ENCODE measurements at places on chromosomes 5 and 9.

DNA sequence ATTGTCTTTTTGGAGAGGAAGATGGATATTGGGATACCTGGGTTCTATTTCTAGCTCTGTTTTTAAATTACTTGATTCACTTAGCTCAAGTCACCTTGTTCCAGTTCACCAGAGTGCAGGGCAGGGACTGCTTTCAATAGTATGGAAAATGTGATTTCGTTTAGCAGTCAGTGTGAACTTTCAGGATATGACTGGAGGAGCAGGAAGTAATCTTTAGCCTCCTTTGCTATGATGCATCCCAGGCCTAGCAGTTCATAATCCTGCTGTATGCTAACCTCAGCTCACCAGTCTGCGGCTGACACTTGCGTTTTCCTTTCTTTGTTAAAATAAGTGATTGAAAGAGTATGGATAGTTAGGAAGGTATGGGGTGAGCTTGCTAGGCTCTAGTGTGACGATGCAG, 169.7 kb downstream of the ARHGAP26 start:
- no peak for DNase-seq

DNA sequence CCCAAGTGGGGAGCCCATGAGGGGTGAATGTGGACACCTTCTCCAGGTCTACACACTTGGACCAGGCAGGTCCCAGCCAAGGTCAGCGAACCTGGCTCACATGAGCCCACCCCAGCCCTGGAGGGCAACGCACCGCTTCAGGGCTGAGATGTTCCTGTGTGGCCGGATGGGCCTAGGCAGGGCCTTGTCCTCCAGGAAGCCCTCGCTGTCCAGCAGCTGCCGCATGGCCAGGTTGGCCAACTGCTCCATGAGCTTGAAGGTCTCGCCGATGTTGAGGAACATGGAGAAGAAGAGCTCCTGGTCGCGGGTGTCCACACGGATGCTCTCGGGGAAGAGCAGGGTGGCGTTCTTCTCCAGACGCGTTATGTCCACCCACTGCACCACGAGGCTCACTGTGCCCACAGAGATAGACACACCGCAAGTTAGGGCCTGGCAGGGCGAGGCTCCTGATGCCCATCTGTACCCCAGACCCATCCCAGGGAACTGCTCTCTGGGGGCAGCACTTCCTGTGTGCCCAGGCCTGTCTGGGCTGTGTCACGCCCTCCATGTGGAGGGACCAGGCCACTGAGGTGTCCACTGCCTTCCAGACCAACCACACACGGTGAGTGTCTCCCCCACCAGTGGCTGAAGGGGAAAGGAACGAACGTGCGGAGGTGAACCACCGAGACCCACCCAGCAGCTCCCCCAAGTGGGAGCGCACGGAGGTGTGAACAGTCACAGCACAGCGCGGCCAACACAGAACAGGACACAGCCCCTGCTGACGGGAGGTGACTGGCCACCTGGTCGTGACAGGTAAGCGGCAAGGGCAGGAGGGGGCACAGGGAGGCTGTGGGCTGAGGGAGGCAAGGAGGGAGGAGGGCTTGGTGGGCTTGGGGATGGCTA, 14.4 kb downstream of the TBC1D9B start:
- DNase-seq, result no peak

GRCh38 chr9:18472435-18472834, 1.5 kb upstream of the ADAMTSL1 start:
- no peak for DNase-seq

GRCh38 chr5:124025306-124025845, 513.4 kb downstream of the CSNK1G3 start:
- DNase-seq, result no peak

DNA sequence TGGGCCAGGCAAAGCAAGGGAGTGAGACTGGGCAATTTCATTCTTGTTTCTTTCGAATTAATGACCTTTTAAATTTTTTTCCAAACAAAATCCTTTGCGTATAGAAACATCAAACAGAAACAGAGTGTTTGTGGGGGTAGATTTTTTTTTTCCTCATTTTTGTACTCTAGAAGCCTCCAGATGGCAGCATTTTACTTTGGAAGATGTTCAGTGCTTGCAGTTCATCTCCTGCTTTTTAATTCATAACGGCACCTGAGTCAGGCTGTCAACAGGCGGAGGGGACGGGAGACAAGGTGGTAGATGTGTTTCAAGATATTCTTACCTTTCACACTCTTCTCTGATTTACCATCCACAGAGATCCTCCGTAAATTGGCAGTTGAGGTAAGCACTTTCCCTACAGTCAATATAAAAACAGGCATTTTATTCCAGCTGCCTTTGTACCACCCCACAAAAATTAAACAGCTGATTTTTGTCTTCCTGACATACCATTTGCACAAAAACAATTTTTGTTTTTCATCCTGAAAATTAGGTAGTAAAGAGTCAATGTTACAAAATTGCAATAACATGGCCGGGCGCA, 99.5 kb upstream of the FBXL17 start:
- peak; percentile 43 for DNase-seq

- no peak for DNase-seq
Observed at GRCh38 chr5:40955313-40955712, 46.0 kb downstream of the C7 start.

GRCh38 chr5:149282966-149283332, 11.3 kb downstream of the AFAP1L1 start:
- DNase-seq, result no peak

- no peak for DNase-seq
Observed at GRCh38 chr9:120635011-120635410, 55.0 kb upstream of the CDK5RAP2 start.

- DNase-seq, result no peak
Observed at GRCh38 chr5:62326702-62327101, 20.7 kb downstream of the KIF2A start.

GRCh38 chr5:65334077-65334476, 147.6 kb downstream of the ADAMTS6 start:
- peak; percentile 40 for DNase-seq

DNA sequence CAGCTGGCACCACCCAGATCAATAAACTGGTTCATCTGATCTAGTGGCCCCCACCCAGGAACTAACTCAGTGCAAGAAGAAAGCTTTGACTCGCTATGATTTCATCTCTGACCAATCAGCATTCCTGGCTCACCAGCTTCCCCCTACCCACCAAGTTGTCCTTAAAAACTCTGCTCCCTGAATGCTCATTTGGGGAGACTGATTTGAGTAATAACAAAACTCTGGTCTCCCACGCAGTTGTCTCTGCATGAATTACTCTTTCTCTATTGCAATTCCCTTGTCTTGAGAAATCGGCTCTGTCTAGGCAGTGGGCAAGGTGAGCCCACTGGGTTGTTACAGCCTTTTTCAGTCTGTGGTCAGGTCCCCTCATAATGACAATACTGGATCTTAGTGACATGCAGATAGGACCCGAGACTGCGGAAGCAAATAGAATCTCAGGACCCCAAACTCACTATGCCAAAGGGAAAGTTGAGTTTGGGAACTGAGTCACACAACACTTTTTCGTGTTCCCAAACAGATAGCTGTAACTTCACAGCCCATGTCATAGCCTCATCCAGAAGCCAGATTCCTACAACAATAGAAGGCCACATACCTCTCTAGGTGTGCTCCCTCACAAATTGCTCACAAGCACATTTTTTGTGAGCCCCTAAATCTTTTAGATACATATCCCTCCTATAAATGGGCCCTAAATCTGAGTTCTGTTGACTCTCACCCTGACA, 175.2 kb upstream of the RAI14 start:
- DNase-seq, result no peak

DNA sequence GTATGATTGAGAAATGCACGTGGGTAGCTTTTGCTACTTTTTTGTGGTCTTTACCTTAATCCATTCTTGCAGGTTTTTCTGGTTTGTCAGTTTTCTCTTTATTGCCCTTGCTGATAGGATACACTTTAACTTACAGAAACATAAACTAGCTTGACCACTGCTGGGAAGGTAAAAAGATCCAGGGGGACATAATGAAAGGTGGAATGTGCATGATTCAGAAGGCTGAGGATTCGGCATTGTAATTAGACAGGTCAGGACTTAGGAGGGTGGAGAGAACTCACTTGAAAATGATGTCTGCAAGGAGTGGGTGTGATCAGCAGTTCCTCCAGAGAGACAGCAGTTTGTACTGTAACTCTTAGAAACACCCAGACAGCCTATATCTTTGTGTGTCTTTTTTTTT, 19.8 kb upstream of the TXNDC8 start:
- no peak for DNase-seq

DNA sequence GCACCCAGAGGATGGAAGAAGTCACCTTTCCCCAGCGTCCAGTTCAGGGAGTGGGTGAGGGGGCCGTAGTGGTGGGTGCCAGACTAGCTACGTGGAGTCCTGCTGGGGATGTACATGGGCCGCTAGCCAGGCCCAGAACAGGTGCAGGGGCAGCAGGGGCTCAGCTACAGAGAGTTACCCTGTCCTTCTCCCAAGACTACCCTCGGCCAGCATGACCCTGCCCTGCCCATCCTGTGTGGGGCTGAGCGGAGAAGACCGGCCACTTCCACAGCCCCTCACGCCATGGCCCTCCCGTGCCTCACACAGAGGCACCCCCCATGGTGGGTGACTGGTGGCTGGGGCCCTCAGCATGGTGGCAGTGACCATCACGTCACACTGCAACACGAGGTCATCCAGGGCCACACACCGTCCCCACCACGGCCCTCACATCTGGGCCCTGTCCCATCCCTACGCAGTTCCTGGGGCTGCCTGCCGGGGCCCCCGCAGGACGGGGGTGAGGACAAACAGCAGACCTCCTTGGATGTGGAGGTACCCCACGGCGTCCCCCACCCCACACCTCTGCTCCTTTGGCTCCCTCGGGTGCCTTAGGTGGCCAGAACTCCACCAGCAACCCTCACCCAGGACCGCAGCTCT, 977 bp upstream of the DPP7 start:
- no peak for DNase-seq

DNA sequence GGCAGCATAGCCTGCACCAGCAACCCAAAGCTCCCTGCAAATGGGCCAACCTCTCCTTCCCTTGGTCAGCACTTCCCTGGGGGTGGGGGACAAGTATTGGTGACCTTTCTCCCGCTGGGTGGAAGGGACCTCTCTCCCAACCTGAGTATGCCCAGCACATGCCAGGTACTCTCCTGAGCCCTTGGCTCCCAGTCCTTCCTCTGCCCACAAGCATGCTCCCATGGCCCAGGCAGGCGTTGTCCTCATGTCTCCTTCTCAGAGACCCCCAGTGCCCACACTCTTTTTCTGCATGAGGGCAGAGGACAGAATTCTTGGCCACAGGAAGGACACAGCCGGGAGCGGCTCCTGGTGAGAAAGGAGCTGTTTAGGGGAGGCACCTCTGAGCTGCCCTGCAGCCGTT, 60.3 kb downstream of the PHF2 start:
- DNase-seq, result no peak

DNA sequence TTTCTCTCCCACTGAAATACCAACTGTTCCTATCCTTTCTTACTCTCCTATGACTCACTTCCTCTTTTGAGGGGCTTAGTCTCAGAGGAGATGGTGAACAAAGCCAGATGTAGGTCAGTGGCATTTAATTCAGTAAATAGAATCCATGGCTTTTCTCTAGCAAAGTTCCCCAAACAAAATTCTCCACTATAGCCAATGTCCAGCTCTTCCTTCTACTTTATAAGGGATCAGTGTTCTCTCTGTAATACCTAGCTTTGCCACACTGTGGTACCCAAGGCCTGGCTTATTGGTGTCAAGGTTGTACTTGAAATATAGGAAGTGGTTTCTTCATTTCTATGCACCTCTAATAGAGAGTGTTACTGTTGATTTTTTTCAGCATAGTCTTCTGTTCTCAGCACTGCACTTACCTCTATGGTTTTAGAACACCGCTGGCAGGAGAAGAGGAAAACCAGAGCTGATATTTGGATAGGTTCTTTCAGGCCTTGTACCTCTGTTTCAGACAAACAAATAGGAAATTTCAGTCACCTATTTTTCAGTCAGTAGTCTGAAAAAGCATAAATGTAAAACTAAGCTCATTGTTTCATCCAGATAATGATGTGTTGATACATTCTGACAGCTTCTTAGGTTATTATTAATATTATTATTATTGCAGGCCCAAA, 40.6 kb upstream of the ITGA2 start:
- peak; percentile 28 for DNase-seq

GRCh38 chr5:10620346-10620745, 56.5 kb downstream of the ANKRD33B start:
- no peak for DNase-seq

- no peak for DNase-seq
Observed at GRCh38 chr9:106745876-106746275, 117.1 kb upstream of the ZNF462 start.

DNA sequence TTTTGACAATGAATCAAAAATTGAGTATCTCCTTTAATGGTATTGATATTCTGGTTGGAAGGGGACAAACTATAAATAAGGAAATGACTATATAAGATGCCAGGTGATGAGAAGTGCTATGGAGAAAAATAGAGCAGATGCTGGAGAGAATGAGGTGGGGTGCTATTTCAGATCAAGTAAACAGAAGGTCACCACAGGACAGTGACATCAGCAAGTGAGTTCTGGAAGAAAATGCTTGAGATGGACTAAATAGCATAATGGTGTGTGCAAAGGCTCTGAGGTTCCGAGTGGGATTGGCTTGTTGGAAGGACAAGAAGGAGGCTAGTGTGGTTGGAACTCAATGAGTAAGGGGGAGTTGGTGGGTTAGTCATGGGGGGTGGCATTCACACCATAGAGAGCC, 157.5 kb upstream of the SGCD start:
- no peak for DNase-seq

DNA sequence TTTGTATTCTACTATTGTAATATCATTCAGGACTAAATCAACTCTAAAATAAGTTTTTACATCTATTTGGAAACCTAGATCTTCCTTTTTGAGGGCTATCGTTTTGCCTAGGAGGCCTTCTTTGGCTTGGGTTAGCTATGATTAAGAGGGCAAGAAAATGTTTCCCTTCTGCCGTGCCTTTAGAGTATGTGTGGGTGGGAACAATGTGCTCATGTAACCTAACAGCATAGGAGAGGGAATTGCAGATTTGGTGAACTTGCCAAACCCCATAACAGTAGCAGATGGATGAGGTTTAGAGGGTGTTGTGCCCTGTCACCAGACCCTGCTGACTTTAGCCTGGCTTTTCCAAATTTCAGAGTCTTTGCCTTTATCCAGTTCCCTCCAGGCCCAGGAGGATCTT, 339.0 kb downstream of the ADGRV1 start:
- no peak for DNase-seq

- no peak for DNase-seq
Observed at GRCh38 chr5:62771341-62771740, 192.7 kb downstream of the LRRC70 start.

GRCh38 chr9:35930989-35931388, 21.7 kb downstream of the SPAAR start:
- DNase-seq, result no peak

- DNase-seq, result no peak
Observed at GRCh38 chr5:132668706-132669454, 4.9 kb upstream of the IL4 start.

DNA sequence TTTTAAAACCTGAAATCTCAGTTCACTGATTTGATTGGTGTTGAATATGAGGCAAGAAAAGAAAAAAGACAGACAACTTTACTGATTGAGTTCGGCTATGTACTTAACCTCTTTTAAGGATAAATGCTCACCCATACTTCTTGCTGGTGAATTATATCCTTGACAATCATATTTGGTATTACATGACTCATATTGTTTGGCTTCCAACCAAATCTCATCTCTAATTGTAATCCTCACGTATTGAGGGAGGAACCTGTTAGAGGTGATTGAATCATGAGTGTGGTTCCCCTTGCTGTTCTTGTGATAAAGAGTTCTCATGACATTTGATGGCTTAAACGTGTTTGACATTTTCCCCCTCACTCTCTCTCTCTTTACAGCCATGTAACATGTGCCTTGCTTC, 255.6 kb upstream of the IZUMO3 start:
- no peak for DNase-seq

Measured in NCI-H2171 (cell line).